ENCODE measurements at places on chromosomes 5 and 9.

DNA sequence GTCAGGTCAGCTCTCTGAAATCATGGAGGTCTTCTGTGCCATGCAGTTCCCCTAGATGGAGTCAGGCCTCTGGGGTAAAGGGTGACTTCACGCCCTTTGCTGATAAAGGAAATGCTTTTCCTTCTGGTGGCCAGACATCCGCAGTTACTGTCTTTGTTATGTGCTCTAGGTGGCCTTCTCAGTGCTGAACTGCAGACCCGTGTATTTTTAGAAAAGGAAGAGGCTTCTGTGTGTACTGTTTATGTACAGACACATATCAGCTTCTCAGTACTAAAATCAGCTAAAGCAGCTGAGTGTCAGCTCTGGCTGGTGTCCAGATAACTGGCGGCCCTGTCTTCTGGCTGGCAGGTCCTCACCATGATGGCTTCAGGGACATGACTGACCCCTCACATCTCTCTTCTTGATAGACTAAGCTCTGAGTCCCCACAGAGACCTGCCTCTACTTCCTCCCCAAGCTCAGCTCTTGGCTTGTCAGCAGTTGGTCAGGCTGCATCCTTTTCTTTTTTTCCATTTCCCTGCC is 75.3 kb downstream of the ARHGAP26 start:
- no peak for DNase-seq

DNA sequence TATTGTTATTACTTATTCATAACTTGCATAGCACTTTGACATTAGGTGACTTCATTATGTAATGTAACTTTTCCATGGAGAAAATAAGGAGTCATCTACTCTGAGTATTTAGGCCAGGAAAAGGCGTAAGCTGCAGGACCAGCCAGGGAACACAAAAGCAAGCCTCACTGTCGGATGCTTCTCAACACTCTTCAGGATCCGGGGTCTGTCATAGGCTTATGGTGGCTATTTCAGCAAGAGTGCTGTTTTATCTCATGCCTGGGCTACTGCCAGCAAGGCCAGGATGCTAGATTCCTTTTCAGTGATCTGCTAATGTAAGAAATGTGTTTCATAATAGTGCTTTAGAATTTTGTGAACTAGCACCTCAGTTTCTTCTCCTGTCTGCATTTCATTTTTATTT is 162.4 kb downstream of the CHSY3 start:
- no peak for DNase-seq

DNA sequence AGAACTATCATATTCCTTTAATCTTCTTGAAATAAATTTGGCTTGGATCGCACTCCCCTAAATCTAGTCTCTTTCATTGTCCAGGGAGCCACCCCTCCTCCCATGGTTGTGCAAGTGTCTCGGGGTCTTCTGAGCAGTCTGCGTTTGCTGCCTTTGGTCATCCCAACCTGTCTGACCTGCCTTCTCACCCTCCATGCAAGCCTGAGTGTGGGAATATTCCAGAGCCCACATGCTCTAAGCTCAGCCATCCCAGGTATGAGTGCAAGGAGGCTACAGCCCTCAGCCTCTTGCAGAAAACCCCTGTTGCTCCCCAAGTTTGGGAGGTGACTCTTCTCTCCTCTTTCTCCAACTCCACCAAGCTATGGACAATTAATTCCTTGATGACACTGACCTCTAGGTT is 7.7 kb upstream of the CTSL start:
- DNase-seq, result no peak

GRCh38 chr5:66597183-66597757 is 1.1 kb downstream of the MAST4 start:
- no peak for DNase-seq

DNA sequence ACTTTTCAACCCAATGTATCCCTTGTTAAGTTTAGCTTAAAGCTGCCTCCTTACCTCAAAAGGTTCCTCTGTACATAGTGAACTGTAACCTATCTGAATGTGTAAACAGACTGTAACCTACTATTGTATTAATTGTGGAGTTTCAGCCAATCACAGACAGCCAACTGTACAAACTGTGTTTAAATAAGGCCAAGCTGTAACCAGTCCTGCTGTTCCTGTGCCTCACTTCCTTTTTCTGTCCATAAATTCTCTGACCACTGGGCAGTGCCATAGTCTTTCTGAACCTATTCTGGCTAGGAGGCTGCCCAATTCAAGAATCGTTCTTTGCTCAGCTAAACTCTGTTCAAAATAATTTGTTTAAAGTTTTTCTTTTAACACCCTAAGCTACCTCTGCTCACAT is 74.7 kb upstream of the DAPK1 start:
- no peak for DNase-seq

DNA sequence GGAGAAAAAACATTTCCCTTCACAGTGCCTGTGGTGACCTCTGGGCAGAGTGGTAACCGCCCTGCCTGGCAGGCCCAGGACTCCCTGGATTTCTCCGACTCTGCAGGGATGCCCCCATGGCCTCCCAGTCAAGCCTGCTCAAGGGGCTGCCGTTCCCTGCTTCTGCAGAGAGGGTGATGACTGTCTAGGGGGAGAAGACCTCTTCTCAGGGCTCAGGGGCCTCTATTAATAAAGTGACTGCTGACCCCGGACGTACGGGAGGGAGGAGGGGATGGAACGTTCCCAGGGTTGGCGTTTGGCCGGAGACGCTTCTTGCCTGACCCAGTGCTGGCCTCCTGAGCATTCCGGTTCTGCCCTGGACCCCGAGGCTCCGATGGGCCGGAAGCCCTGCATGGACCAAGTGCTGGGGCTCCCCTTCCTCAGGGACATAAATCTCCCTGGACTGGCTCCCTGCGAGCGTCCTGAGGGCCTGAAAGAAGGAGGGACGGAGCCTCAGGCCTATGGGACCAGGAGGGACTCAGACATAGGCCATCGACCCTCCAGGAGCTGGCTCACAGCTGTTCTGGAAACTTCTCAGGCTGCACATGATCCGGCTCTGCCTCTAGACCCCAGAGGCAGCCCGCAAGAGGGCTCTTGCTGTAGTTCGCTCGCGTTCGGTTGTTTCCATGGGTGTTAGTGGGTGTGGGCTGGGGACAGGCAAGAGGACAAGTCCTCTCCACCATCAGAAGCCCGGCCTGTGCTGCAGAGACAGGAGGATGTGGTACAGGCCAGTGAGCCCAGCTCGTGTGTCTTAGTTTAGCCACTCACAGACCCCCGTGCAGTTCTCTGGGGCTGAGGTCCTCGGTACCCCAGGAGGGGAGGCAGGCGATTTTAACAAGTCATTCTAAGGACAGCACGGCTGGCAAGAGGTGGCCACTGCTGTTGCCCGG is 8.1 kb upstream of the RNU6ATAC start:
- DNase-seq, result no peak

GRCh38 chr9:108756746-108757490 is 98.9 kb downstream of the ACTL7B start:
- no peak for DNase-seq

All from NCI-H1436 treated with DMSO at 0.1 percent for 48 hours (cell line).